Kidney (tissue), 22 donors: ENCODE measurements at places on chromosomes 1 and 21. TPM values are rescaled to one million over a fixed set of nuclear protein-coding genes. Genes with fewer than 3 reads are reported as not detected.
A peak's percentile ranks its signal among the peaks of the same experiment; 100 is the strongest.

The HES3 gene
- total RNA-seq, result not detected

The MRTO4 gene
- total RNA-seq, result 24.5 TPM

The LYPD8 gene
- total RNA-seq, result 3.2 TPM

DNA sequence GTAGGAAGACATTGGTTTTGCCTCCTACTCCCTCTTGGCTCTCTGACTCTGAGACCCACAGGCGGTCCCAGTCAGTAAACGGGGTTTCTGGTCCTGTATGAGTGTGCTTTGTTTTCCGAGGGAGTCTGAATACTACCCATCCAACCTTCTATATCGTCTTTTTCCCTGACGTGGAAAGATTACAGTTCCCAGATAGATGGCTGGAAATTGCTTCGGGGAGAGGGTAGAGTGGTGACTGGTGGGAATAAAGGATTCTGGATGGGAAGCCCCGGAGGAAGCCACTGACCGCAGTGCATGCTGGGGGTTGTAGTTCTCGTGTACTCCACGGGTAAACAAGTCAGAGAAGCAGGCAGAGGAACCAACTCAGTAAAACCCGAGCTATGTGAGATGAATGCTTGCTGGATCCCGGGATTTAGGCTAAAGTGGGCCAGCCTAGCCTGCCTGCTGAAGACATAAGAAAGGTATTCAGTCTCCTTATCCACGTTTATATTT is 66.2 kb upstream of the IRF2BP2 start:
- peak overlapping the region; percentile 62 for H3K4me3 ChIP-seq
- peak; percentile 85 for DNase-seq
- H3K27ac ChIP-seq, result peak overlapping the region; percentile 15
- H3K36me3 ChIP-seq, result no peaks in the 10 kb centered on the region
- no peaks in the 10 kb centered on the region for H3K27me3 ChIP-seq

GRCh38 chr1:92987462-92987861 is 26.2 kb upstream of the DIPK1A start:
- DNase-seq, result no peak
- no peak overlapping the region for H3K4me3 ChIP-seq
